GDM1 (cell line): ENCODE measurements at places on chromosomes 1 and 21.

DNA sequence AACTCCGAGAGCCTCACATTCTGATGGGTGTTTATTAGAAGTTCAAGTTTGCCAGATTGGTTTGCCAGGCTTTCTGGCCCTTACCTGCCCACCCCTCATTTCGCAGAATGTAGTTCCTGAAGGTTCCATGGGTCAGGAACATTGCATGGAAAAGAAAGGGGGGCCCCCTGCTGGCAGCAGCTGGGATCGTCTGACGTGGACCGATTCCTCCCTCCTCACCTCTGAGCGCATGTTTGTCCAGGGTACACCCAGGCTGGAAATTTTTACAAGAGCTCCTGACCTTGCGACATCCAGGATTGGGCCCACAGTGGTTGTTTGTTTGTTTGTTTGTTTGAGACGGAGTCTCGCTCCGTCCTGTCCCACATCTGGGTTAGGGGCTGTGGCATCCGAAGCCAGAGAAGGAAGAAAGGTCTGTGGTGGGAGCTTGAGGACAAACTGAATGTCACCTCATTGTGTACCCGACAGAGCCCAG, 126.0 kb upstream of the TMEM51 start:
- DNase-seq: no peak

GRCh38 chr21:27026501-27026900, 59.6 kb upstream of the ADAMTS5 start:
- DNase-seq: no peak

GRCh38 chr1:74427681-74428080, 84.7 kb downstream of the LRRC53 start:
- DNase-seq: no peak

DNA sequence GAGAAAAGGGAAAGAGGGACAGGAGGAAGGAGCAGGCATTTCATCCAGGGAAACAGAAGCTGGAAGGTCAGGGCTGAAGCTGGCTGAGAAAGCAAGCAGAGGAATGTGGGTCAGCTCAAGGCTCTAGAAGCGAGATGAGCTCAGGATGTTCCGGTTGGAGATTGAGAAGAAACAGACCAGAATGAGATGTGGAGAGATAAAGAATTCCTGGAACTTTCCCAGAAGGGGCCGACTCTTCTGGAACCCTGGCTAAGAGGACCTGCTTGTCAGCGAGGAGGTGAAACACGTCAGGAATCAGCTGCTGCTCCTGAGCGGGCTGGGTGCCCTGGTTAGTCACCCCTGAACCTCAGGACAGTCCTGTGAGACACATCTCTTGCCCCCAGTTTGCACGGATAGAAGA, 75.9 kb downstream of the HUNK start:
- no peak for DNase-seq

GRCh38 chr21:16342932-16343331, 613.1 kb downstream of the USP25 start:
- no peak for DNase-seq

- peak; percentile 51 for DNase-seq
Measured at GRCh38 chr1:24769656-24770651, 24.7 kb downstream of the CLIC4 start.

DNA sequence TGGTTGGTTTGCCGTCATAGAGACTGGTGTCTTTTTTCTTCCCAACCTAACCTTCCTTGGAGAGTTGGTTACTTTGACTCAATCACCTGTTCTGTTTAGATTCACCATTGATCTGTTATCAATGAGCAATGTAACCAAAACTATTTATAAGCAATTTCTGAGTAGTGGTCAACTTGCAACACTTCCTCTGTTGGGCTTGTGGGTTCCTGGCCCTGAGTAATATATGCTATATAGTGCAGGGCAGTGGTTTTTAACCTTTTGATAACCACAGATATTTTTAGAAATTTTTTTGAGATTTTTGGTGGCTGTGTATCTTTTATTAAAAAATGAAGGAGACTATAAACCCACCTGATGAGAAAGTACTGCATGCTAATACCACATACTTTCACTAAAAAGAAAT, 9.4 kb upstream of the XCL1 start:
- no peak for DNase-seq

DNA sequence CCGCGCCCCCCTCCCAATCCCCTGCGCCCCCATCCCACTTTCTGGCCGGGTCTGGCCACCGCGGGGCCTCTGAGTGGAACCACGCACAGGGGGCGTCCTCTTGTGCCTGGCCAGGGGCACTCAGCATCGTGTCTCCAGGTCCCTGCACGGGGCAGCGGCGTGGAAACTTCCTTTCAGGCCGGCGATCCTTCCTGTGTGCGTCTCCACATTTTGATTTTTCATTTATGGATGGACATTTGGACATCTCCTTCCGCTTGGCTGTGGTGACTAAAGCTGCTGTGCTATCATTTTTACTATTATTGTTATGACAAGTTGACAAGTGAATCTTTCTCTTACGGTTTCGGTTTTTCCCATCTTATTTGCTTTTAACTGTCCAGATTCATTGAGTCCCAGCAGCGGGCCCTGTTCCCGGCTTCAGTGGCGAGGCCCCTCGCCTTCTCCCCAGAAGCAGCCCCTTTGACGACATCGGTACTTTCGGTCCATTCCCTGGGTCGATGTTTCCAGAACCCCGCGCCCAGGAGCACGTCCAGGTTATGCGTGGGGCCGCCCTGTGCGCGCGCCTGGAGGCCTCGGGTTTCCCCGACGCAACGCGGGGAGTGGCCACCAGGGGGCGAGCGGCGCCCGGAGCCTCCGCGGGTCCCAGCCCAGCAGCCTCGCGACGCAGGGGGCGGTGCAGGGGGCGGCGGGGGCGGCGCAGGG, 12.4 kb upstream of the SLC19A1 start:
- peak; percentile 60 for DNase-seq

- no peak for DNase-seq
Measured at GRCh38 chr1:44694863-44695478, 20.5 kb downstream of the ARMH1 start.

DNA sequence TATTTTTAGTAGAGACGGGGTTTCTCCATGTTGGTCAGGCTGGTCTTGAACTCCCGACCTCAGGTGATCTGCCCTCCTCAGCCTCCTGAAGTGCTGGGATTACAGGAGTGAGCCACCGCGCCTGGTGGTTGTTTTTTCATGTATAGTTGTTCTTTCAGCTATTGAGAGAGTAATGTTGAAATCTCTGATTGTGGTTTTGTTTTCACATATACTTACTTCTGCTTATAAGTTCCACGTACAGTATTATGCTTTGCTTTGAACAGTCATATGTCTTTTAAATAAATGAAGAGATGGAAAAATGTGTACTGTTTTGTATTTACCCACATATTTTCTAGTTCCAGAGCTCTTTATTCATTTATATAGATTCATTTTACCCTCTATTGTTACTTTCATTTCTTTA, 44.5 kb downstream of the MARK1 start:
- no peak for DNase-seq

- DNase-seq: peak; percentile 39
Measured at GRCh38 chr21:42219606-42220137, 732 bp downstream of the ABCG1 start.

GRCh38 chr1:43318831-43319230, 18.0 kb downstream of the TIE1 start:
- DNase-seq: no peak

DNA sequence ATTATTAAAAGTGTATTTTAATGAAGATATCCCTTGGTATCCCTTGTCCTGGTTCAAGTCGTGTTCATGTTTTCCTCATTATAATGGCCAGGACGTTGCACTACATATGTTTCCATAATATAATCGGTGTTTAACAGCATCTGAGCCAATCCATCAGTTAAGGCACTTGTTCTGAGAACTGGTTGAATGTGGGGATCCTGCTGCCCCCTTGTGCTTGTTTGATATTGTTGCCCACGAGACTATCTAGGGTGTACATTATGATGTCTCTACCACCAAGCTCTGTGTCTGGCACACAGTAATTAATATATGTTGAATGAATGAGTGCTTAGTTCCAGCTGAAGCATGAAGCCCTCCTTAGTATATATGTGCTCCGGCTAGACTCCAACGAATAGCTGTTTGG, 193.0 kb downstream of the CACNA1E start:
- peak; percentile 21 for DNase-seq

- DNase-seq: no peak
Measured at GRCh38 chr1:47201179-47201578, 11.3 kb upstream of the PDZK1IP1 start.

DNA sequence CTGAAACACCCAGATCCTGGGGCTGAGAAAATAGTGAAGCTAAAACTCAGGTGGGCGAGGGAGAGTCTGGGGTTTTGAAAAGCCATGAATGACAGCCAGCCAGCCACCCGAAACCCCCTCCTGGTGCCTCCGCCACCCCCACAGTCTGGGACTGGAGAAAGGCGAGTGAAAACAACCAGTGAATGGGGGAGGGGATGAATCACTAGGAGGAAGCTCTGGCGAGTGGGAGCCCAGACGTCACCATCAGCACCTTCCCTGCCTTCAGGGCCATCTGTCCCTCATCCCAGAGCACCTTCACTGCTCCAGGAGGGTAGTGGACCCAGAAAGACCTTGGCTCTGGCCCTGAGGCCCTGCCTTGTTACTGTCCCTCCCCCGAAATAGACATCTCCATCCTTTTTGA, 9.2 kb downstream of the RORC start:
- DNase-seq: peak; percentile 24

- no peak for DNase-seq
Measured at GRCh38 chr1:90716243-90716551, 905 bp downstream of the BARHL2 start.

DNA sequence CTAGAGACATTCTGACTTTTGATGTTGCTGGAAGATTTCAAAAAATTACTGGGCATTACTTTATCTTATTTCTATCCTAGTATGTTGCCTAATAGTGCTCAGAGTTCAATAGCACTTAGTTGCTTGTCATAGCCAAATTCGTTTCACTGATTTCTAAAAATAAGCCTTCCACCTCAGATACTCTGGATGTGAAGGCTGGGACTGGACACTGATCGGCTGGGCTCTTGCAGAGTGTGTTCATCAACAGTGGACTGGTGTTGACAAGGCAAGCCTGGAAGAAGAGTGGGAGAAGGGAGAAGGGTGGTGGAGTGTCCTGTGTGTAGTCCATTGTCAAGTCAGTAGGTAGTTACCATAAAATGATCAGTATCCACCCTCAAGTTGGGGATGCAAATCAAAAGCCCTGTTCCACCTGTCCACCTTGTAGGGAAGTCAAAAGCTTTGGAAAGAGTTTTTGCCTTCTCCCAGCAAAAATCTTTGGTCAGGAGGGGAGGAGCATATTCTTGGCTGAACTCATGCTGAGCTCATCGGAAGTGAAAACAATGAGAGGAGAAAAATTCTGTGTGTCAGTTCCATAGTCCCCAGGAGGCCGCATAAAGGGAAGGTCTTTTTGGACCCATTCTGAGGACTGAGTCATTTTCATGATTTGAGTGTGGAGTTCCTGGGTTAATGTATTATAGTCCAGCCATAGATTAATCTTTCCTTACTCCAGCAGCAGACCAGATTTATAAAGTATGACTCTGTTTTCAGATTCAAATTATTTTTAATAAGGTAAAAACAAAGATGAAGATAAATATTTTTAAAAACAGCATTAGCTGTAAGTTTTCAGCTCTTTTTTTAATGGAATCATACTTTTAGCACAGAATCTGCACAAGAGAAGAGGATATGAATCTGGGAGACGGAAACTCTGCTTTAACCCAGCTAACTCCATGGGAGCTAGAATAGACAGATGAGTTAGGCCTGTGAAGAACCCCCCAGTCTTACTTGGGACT, 99.5 kb upstream of the BMP8A start:
- DNase-seq: no peak

- no peak for DNase-seq
Measured at GRCh38 chr1:101004061-101004460, 21.5 kb downstream of the DPH5 start.

DNA sequence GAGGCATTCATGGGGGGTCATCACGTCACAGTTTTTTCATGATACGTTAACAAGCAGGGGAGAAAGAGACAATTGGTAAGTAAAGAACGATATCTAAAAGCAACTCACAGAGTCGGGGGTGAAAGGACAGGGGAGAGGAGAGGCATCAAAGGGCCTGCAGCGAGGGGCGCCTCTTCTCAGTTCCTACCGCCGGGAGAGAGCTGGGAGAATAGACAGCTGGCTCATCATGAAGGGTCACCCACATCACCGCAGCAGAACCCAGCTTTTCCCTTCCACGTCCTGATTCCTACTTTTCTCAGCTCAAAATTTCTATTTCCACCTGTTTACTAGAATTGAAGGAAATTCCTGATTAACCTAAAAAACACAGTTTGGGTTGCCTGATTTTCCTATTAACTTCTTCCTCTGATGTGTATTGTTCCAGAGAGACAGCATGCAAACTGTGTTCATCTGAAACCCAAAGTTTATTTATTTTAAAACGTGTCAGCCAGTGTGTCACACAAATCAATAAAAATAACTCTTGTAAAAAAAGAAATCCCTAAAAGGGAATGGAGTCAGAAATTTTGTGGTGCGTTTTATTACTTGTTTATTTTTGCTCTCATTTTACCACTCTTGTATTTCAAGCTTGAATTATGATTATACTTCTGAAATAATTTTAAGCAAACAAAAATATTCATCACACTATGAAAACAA, 75.4 kb downstream of the SLC25A24 start:
- no peak for DNase-seq

DNA sequence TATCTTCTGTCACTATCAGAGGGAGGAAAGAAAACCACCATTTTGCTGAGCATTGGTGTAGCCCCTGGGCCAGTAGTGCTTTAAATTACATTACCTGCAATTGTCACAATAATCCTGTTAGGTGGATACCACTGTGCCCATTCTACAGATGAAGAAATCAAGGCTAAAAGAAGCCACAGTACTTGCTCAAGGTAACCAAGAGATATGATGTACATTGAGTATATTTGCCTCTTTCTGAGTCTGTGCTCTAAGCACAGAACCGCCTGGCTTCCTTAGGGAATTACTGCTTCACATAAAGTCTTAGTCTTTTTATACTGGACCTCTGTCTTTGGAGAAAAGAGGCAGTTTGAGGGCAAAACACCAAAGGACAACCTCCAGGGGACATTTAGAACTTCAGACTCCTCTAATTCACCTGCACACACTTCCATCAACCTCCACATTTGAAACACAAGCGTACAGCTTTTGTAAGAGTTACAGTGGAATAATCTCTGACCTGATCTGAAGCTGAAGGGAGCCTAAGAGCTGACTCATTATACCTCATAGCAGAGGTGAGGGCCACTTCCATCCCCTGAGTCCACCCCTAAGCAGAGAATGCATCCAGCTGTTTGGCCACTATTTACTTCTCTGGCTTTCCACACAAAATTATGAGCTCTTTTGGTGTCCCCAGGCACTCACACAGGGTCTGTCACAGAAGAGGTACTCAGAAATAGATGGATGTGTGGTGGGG, 61.8 kb downstream of the PLPP3 start:
- DNase-seq: no peak

GRCh38 chr21:19900149-19900548, 1098.1 kb upstream of the NCAM2 start:
- DNase-seq: no peak

DNA sequence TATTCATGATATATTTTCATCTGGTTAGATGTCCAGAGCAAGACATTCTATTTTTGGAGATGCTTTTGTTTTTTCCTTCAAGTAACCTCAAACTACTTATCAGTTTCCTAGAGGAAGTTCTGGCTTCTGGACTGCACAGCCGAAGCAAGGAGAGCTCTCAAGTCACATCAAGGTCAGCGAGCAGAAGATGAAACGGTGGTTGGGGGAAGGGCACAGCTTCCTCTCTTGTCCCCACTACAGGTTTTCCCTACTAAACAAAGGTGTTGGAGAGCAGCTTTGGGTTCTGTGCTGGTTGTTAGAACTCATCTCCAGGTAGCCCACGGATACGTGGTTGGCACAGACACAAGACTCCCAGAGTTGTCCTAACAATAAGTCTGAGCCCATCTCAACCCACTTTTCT, 5.1 kb upstream of the PLEKHO1 start:
- peak; percentile 34 for DNase-seq

GRCh38 chr1:27429029-27429425, 36.6 kb downstream of the GPR3 start:
- no peak for DNase-seq
